ENCODE measurements at places on chromosomes 12 and 14.
A peak's percentile ranks its signal among the peaks of the same experiment; 100 is the strongest.

- DNase-seq = peak; percentile 68
Measured at GRCh38 chr12:54215989-54216796, 27.4 kb upstream of the SMUG1 start.

GRCh38 chr14:20539906-20540305, 20.9 kb downstream of the RNASE9 start:
- no peak for DNase-seq

- no peak for DNase-seq
Measured at GRCh38 chr12:106682594-106683234, 91.8 kb upstream of the RIC8B start.

- DNase-seq = no peak
Measured at GRCh38 chr12:47238669-47239114, 158.9 kb upstream of the AMIGO2 start.

DNA sequence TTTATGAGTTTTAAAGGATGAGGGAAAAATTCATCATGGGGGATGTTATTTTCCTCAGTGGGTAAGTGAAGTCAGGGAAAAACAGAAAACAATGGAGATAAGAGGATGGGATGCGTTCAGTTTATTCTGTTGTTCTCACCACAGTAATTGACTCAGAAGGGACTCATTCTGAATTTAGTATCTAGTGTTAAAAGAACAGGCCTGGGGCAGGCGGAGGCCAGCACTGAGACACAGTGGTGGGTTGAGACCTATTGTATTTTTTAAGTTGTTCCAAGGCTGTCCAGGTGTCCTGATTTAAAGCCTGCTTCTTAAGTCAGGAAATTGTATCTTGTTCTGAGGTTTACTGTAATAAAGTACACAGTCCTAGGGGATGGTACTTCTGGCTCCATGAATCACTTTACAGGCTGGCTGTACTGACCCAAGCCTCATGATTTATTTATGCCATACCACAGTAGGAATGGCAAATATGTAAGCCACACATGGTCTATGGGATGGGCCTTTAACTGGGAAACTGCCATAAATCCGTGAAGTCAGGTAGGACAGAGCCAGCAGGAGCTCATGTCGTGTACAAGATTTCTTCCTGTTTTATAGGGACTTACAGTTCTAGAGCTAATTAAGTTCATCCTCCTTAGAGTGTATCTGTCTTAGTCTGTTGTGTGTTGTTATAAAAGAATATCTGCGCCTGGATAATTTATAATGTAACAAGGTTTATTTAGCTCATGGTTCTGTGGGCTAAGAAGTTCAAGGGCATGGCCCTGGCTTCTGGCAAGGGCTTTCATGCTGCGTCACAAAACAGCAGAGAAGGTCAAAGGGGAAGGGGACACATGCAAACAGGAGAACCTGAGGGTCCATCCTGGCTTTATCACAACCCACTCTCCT, 244.1 kb downstream of the FBXL14 start:
- DNase-seq = no peak

DNA sequence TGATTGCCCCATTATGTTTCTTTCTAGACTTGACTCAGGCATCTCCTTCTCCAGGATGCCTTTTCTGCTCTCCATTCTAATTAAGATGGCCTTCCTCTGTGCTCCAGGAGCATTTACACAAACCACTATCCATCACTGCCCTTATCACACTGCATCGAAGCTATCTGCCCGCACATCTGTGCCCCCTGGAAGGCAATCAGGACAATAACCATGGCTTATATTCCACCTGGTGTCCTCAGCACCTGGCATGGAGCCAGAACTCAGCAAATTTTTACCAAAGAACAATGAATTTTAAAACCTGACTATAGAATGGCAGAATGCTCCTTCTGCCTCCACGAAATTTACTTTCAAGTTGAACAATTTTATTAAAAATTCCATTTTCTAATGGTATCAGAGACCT, 465.8 kb downstream of the APAF1 start:
- no peak for DNase-seq

GRCh38 chr12:2057041-2057794, 4.4 kb downstream of the CACNA1C start:
- peak; percentile 66 for DNase-seq

DNA sequence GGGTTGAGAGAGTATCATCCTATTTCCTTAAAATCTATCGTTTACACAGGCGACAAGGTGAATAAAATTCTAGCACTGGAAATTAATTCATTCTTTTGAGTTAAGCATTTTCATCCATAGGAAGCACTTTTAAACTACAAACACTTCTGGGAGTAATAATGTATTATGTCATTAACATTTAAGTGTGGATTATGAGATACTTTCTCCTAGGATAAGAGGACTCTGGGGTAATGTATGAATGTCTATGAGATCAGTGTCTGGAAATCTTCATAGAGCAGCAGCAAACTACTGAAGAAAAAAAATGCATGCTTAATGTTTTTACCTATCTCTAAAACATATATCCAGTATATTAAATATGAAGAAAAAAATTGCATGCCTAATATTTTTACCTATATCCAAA, 86.9 kb downstream of the EPS8 start:
- DNase-seq = no peak

- no peak for DNase-seq
Measured at GRCh38 chr12:26187014-26187798, 8.2 kb upstream of the SSPN start.

DNA sequence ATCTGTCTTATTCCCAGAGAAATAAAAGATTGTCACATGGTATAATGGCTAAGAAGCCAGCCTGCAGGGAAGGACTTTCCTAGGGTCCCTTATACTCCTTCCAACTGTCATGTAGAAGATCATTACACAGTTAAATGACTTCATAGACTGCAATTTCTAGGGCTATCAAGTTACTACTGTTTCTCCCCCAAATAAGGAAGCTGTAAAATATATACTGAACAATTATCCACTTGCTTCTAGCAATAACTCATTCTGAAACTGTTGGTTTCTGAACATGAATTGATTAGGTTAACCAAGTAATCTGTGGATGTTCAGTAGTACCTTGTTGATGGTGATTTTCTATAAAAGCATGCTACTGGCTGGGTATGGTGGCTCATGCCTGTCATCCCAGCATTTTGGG, 44.6 kb downstream of the A2ML1 start:
- no peak for DNase-seq

DNA sequence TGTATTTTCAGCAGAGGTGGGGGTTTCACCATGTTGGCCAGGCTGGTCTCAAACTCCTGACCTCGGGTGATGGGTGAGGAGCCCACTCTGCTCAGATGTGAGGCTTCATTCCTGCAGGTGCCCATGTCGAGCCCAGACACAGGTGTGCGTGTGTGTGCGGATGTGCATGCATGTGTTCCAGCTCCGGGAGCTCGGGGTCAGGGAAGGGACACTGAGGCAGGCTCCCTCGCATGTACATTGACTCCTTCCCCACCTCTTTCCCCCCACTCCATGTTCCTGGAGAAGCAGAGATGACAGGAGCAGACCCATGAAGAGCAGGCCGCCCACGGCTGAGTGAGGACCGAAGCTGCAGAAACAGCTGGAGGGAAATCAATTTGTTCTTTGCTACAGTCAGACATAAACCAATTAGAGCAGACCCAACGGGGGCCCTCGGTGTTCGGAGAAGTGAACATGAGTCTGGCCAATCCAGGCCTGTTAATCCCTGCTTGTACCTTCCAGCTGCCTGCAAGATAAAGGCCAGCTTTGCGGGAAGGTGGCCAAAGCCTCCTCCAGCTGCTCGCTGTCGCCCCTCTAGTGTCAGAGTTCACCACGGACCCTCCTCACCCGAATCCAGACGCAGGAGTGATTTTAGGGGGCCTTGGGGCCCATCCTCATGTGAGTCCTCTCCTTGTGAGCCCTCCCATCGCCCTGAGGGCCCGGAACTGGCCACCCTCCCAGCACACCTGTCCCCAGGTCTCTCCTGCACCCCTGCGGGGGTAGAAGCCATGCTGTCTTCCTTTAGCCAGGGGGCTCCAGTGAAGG, 321.0 kb upstream of the RTL1 start:
- DNase-seq = no peak
